ENCODE measurements at places on chromosomes 2 and 18.

- no peak for DNase-seq
Measured at GRCh38 chr2:99184811-99185210, 3.8 kb downstream of the MRPL30 start.

DNA sequence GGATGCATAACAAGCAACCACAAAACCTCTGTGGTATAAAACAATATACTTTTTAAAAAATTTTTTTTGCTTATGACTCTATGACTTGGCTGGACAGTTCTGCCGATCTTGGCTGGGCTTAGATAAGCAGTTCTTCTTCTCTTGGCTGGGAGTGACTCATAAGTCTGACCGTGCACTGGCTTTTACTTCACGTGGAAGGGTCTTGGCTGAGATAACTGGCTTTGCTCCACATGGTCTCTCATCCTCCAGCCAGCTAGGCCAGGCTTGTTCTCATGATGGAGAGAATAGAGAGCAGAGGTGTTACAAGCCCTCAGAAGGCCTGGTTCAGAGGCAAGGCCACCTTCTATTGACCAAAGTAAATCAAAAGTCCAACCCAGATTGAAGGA is 178.9 kb upstream of the SERPINE2 start:
- no peak for DNase-seq

DNA sequence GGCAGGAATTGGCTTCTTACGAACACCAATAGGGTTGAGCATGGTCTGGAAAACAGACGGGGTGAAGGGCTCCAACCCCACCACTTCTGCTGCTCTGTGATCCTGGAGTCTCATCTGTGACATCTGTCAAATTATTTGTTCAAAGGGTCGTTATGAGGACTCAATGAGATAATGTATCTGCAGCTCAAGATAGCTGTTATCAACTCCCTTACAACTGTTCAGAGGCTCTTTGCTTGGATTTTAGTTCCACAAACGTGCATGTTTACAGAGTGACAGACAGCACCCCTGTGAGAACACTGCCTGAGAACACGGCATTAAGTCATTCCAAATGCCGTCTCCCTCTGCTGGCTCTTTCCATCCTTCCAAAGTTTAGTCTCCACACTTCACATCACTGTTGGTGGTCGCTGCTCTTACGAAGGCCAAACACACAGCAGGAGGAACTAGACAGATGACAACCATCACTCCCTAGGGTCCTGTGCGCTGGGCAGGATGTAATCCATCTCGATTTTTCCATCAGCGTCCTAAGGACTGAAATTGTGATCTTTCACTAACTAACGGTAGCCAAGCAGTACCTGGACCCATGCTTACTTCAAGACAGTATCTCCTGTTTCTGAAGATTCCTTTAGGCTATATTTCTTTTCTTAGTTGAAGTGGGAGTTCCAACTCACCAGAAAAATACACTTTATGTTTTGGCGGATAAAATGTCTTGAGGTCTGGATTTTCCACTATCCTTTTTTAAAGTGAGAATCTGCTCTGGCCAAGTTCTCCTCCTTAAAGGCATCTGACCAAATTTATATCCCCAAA is 220.3 kb downstream of the ANAPC1 start:
- DNase-seq, result no peak

- DNase-seq, result no peak
Measured at GRCh38 chr18:75757951-75758350, 330.4 kb upstream of the SMIM21 start.

- no peak for DNase-seq
Measured at GRCh38 chr2:98608962-98609604, 694 bp downstream of the UNC50 start.

DNA sequence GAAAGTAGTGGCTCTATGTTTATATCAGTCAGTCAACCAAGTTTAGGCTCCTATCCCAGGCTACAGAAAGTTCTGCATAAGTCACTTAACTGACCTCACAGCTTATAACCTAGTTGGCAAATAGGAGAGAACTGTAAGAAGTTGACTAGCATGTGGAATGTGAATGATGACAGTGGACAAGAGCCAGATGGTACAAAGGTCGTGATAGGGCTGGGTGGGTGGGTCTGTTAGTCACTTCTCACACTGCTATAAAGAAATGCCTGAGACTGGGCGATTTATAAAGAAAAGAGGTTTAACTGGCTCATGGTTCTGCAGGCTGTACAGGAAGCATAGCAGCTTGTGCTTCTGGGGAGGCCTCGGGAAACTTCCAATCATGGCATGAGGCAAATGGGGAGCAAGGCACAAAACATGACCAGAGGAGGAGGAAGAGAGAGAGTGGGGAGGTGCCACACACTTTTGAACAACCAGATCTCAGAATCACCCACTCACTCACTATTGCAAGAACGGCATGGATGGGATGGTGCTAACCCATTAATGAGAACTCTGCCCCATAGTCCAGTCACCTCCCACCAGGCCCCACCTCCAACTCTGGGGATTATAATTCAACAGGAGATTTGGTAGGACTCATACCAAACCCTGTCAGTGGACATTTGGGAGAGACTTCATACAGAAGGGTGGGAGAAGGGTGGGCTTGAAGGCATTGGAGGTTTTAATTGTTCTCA is 68.8 kb downstream of the LTBP1 start:
- no peak for DNase-seq

GRCh38 chr2:187709065-187709464 is 154.8 kb upstream of the TFPI start:
- no peak for DNase-seq

DNA sequence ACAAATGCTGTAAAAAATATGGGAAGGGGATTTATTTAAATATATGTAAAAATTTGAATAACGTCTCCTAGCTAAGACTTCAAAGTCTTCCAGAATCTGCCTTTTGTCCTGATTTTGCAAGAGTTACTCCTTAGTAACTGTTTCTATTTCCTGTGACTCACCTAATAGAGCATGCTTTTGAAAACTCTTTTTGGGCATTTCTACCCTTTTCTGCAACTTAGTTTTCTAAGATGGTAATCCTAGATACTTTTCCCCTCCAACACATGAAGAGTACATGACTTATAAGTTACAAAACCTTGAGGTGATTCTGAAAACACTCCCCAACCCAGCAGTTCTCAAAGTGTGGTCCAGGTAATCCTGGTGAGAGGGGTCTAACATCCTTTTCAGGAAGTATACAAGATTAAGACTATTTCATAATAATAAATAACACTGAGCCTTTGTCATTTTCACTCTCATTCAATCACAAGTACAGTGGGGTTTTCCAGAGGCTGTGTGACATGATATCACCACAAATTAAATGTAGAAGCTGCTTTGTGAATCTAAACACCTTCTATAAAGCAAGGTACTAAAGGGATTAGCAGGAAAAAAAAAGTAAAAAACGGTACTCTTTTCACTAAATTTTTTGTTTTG is 31.9 kb downstream of the PPP4R3B start:
- DNase-seq, result no peak

GRCh38 chr2:20182241-20182931 is 42.5 kb downstream of the SDC1 start:
- DNase-seq, result no peak

DNA sequence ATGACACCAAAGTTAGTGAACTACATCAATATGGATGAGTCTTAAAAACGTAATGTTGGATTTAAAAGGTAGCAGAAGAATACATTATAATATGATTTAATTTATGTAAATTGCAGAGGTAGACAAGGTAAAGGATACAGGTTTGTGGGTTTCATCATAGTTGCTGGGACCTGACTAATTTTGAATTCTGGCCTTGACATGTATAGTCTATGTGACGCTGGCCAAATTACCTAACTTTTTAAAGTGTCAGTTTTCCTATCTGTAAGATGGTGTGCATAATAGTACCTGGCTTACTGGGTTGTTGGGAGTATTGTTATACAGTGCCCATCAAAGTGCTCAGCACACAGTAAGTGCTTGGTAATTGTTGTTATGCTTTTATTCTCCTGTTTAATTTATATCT is 34.5 kb downstream of the GALNT1 start:
- no peak for DNase-seq

DNA sequence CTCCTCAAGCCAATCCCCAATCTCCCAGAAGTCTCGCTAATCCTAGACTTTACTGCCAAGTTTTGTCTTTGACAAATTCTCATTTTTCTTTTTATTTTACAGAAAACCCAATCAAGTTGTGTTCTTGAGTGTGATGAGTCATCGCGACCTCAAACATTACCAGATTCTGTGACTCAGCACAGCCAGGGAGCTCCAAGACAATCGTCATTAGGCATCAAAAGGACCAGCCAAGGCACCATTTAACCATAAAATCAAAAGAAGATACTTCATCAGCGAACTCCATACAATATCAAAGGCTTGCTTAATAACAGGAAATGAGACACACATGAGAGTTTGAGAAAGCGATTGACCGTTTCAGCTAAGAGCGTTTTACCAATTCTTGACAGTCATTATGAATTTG is 146.2 kb upstream of the AGAP1 start:
- no peak for DNase-seq

DNA sequence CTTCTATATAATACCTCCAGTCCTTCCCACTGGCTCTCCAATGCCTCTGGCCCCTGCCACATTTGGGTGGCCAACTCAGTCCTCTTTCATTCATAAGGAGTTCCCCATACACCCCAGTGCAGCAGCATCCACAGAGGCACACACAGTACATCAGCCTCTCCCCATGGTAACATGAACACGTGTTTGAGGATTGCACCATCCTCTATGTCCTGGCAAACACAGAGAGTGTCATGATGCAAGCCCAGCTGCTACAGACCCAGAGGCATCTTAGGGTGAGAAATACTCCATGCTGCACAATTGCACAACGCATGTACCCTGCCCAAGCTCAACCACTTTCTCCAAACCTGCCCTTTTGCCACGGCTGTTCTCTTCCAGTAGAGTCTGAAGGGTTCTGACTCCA is 11.5 kb downstream of the IGFBP5 start:
- DNase-seq, result no peak

DNA sequence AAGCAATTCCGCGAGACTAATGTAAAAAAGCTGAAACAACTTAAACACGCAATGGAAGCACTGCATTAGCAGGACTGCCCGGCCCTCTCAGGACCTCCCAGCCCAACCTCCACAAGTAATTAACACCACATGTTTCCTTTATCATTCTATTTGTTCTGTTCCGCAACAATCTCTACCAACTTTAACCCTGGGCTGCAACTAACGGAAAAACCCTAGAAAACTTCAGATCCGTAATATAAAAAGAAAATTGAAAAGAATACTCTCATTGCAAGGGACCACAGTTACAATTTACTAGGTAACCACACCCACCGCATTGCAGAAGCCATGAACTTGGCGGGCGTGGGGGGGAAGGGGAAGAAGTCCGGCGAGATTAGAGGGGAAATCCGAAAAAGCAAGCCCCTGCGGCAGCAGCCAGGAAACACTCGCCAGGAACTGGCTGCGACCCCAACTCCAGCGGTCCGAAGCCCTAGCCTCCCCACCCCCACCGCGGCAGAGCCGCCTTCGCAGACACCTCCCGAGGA is 1.2 kb downstream of the EPB41L3 start:
- peak; percentile 58 for DNase-seq

DNA sequence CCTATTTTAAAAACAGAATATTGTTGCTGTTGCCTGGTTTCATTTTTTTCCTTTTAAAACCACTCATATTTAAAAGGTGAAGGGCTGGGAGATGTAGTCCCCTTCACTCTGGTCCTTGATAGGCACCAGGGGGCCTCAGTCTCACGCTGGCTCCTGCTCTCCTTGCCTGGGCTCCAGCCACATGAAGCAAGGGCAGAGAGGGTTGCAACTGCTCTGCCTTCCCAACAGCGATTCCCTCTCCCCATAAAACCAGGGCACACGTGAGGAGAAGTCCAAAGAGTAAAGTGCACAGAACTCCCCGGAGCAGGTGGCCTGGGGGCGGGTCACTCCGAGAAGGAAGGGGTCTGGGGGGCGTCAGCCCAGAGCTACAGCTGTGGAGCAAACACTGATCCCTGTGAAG is 12.8 kb downstream of the TMEM127 start:
- DNase-seq, result no peak

DNA sequence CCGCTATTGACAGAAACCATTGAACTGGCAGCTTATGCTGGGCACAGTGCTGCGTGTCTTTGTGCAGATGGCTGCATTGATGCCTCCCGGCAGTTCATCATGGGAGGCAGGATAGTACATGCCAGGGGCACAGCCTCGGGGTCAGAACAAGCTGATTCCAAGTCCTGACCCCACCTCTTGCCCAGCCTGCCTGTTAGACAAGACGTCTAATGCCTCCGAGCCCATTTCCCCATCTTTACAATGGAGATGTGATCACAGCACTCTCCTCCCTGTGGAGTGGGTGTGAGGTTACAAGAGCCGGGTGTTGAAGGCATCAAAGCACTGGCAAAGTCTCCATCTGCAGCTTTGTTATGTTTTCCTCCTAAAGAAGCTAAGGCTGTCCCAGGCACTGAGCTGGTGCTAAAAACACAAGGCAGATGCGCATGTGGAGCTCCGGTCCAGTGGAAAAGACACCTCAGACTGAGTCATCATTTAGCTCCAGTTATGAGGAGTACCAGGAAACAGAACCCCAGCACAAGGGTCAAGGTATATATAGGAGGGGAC is 125.7 kb upstream of the EPAS1 start:
- DNase-seq, result peak; percentile 56

- DNase-seq, result no peak
Measured at GRCh38 chr2:62968168-62968567, 82.5 kb upstream of the OTX1 start.

DNA sequence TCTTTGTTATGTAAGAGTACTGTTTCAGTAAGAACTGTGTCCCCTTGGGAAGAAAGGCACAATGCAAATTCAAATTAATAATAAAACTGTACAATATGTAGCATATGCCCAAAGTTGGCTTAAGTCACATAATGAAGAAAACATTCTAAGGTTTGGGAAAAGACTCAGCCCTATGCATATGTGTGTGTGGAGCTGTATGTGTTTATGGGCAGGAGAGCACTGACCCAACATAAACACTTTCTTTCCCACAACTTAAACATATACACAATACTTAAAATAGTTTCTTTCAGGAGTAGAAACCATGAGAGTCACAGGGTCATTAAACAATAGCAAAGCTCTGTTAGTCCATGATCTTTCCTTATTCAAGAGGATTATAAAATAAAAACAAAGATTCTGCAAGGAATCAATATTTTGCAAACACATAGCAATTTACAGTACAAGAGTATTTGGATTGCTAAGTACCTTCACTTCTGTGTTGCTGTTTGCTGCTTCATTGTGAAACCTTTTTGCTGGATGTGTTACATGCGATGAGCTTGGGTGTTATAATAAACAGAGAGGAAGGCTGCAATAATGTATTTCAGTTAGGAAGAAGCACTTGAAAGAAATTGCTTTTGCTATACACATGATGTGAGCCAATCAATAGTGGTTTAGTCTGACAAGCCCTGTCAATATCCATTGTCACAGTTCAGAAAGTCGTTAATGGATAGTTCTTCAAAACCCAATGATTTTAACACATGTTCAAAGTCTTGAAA is 347.3 kb downstream of the ARHGAP15 start:
- DNase-seq, result no peak

DNA sequence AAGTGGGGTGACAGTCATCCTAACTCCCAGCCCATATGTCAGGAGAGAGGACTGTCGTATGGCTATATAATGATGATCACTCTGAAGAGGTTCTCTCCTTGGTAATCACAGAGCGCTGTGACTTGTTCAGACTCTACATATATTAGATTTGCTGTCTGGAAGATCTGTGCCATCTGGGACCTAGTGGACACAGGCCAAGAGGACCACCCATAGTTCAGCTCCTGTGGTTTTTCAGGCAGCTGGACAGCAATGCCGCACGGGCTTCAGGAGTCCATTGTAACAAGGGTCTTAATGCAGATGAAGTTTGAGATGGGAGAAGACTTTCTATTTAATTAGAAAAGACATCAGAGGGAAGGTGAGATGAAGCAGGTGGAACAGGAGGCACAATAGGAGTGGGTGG is 40.1 kb upstream of the EPHA4 start:
- no peak for DNase-seq

Data from retina (tissue), 1 donor.